Cerebellar nuclear complex (tissue), 1 donor: ENCODE measurements at places on chromosomes 16 and 17.

DNA sequence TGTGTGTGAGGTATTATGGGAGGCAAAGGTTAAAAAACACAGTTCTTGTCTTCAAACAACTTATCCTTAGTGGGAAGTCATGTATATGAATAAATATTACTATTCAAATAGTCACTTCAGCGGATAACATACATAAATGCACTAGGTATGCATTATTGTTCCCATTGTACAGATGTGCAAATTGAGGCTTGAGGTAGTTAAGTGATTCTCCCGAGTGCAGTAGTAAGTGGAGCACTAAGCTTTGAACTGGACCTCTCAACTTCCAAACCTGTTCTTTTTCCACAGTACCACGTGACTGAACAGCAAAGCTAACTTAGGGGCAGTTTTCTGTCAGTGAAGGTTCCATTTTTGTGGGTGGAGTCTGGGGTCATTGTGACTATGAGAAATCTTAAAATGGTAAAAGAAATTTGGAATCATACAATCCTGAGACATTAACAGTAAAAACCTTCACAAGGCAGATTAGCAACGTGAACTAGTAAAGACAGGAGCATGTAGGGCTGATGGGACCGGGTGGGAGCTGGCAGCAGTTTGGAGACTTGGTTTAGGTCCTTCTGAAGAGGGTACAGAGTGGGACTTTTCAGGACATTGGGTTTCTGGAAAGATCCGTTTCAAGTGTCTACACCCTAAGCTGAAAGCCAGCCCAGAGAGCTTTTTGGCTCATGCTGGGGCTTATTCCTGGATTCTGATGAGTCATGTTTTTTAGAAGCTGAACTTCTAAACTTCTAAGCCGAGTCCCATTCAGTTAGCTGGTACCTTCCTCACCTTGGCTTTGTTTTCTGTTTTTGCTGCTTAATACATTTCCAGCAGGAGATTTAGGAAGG, 204.9 kb downstream of the PRKCA start:
- no peak for DNase-seq

- DNase-seq: peak; percentile 31
Measured at GRCh38 chr16:65745-66144, 6.7 kb downstream of the RHBDF1 start.

DNA sequence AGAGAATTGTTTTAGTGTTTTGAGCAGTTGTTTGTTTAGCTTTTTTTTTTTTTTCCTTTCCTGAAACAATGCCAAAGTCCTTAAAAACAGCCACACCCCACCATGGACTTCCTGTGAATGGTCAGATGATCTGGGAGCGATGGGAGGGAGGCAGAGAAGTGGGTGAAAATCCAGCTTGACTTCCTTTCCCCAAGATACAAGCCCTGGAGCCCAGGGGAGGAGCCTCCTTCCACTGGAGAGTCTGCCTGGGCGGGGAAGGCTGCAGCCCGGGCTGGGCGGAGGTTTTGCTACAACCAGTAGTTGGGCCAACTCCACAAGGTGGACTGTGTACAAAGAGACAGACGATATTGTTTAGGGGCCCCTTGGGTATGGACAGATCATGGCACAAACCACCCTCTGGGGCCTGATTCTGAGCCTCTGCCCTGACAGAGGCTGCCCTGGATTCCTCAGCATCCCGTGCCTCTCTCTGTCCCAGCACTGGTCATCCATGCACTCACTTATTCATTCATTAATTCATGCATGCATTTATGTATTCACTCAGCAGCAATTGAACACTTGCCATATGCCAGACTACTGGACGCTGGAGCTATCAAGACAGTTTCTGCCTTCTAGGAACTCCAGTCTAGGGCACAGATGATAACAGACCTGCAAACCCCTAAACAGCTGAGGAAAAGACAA, 29.8 kb downstream of the WSB1 start:
- DNase-seq: no peak

DNA sequence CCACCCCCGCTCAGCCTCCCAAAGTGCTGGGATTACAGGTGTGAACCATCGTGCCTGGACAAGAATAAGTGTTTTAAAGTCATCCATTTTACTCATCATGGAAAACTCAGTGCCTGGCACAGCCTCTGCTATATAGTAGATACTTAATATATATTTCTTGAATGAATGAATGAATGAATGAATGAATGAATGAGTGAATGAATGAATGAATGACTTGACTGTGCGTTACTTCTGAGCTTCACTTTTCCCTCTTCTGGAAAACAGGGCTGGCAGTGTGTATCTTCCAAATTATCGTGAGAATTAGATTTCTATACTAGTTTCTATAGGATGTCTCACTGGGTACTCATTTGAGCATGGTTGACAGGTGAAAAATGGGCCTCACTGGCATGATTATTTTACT, 307.3 kb upstream of the ERCC4 start:
- DNase-seq: no peak

DNA sequence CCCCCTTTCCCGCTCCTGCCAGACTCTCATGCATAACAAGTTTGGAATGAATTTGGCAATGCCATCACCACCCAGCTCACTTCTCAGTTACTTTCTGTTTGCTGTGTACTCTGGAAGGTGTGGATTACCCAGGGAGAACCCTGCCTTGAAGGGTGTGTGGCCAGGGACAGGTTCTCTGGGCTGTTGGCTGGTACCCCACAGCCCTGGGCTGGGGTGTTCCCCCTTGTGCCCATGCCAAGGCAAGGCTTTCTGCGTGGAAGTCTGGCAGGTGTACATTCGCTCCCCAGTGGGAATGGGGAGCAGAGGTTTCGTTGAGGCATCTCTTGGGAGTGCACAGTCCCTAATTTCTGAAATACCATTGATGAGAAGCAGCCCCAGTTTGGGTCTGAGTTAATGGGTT, 187.7 kb downstream of the CCDC182 start:
- no peak for DNase-seq

- peak; percentile 12 for DNase-seq
Measured at GRCh38 chr17:7589204-7589868, 558 bp downstream of the SOX15 start.

- no peak for DNase-seq
Measured at GRCh38 chr17:67076290-67076689, 31.9 kb downstream of the CACNG1 start.

GRCh38 chr17:42313773-42314566, 25.7 kb downstream of the STAT5A start:
- DNase-seq: no peak

GRCh38 chr16:87581857-87582215, 20.5 kb upstream of the JPH3 start:
- DNase-seq: no peak

GRCh38 chr16:26644912-26645543, 421.7 kb upstream of the C16orf82 start:
- no peak for DNase-seq

- DNase-seq: peak; percentile 49
Measured at GRCh38 chr17:9217151-9218056, 196.1 kb downstream of the NTN1 start.

GRCh38 chr17:57294629-57295501, 38.5 kb downstream of the MSI2 start:
- no peak for DNase-seq

- DNase-seq: no peak
Measured at GRCh38 chr16:57935904-57936303, 35.0 kb downstream of the CNGB1 start.

GRCh38 chr17:77096570-77097214, 44.1 kb upstream of the SEC14L1 start:
- DNase-seq: no peak

DNA sequence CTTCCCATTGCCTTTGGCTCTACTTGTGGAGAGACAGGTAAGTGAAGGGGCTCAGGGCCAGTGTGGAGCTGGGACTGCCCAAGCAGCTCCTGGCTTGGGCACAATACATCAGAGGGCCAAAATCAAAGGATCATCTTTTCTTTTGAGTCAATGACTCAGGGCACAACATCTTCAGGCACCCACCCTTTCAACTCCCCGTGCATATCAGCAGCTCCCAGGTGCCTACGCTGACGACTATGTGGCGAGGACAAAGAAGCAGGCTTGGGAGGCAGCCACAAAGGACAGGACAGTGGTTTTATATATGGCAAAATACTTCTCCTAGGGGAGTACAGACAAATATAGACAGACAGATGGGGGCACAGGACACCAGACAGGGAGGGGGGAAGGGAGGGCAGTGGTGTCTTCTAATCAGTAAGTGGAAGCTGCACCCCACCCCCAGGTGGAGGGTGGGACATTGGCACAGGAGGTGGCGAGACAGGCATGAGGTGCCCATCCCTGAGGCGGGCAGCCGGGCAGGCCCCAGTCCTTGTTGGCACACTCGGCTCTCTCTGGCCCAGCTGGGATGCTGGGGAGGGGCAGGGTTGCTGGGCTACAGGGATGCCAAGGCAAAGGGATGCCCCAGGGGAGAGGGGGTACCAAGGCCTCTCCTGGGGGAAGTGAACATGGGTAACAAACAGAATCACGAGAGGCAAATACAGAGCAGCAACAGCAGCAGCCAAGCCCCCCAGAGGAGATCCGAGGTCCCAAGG, 7.7 kb upstream of the ARL5C start:
- DNase-seq: no peak

DNA sequence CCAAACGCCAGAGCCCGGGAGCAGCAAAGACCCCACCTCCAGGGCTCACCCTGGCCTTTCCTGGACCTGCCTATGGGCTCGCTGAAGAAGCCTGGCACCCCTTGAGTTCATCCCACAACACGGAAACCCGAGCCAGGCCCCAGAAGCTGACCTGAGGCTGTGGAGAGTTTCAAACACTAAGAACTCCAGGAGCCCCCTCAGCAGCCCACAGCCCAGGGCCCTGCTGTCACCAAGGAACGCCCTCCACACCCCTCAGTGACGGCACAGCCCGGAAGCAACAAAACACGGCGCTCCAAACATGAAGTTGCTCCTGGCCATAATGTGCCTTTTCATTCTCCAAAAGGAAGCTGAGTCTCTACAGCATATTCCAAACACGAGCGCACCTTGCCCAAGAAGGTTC, 9.2 kb downstream of the SLC38A10 start:
- no peak for DNase-seq

DNA sequence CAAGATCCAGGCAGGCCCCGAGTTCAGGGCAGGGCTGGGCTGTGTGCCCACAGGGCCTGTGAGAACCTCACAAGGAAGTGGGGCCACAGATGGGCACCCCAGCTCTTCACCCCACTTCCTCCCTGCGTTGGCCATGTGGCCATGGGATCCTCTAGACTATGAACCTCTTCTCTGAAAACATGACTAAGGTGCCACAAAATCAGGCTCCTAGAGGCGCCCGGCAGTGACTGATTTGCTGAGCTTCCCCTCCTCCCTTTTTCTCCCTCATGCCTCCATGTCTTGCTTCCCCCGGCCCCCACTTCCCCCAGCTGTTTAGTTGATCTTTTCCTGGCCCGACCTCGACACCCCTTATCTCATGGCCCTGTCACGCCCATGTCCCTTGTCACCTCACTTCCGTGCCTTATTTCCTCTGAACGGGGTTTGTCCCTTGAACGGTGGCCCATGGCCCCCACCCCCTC, 87.1 kb downstream of the KCNJ12 start:
- DNase-seq: no peak

GRCh38 chr16:629185-629832, 1.5 kb upstream of the WFIKKN1 start:
- no peak for DNase-seq

GRCh38 chr17:64706224-64707049, 44.3 kb upstream of the SMURF2 start:
- DNase-seq: no peak

GRCh38 chr17:79706931-79707850, 23.6 kb upstream of the ENPP7 start:
- DNase-seq: peak; percentile 10

DNA sequence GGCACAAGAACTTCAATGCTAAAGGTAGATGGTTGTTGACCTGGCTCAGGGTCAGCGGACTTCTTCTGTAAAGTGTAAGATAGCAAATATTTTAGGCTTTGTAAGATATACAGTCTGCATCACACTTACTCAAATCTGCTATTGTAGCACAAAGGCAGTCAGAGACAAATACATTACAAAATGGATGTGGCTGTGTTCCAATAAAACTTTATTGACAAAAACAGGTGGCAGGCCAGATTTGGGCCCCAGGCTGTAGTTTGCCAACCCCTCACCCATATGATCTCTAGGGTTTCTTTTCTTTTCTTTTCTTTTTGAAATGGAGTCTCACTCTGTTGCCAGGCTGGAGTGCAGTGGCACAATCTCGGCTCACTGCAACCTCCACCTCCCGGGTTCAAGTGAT, 39.5 kb upstream of the TMEM132E start:
- no peak for DNase-seq

DNA sequence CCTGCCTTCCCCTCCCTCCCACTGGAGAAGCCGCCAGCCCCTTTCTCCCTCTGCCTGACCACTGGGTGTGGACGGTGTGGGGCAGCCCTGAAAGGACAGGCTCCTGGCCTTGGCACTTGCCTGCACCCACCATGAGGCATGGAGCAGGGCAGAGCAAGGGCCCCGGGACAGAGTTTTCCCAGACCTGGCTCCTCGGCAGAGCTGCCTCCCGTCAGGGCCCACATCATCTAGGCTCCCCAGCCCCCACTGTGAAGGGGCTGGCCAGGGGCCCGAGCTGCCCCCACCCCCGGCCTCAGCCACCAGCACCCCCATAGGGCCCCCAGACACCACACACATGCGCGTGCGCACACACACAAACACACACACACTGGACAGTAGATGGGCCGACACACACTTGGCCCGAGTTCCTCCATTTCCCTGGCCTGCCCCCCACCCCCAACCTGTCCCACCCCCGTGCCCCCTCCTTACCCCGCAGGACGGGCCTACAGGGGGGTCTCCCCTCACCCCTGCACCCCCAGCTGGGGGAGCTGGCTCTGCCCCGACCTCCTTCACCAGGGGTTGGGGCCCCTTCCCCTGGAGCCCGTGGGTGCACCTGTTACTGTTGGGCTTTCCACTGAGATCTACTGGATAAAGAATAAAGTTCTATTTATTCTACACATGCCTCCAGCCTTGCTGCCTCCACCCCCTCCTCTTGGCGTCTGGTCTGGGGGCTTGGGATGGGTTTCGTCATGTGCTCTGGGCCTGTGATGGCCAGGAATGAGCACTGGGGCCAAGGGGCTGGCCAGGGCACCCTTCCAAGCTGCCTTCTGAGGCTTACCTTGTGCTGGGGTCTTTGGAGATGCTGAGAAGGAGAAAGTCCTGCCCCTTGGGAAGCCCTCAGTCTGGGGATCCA, 7.3 kb downstream of the GJD3 start:
- DNase-seq: no peak

DNA sequence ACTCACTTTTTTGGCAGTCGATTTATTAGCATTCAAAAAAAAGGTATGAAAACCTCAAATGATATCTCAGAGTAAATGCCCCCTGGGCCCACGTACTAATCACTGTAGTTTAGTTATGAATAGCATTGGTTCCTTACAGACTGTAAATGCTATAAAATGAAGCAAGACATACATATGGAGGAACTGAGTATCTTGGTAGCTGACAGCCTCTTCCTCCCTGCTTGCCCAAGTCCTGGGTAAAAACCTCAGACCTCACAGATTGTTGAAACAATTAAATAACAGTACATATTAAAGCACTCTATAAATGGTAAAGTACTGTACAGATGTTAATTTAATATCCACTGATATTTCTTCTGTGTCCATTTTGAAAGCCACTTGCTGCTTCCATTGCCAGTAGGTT, 33.2 kb upstream of the ABCC11 start:
- DNase-seq: no peak
